Vagina (tissue), 2 donors: ENCODE measurements at places on chromosomes 6 and 20.

DNA sequence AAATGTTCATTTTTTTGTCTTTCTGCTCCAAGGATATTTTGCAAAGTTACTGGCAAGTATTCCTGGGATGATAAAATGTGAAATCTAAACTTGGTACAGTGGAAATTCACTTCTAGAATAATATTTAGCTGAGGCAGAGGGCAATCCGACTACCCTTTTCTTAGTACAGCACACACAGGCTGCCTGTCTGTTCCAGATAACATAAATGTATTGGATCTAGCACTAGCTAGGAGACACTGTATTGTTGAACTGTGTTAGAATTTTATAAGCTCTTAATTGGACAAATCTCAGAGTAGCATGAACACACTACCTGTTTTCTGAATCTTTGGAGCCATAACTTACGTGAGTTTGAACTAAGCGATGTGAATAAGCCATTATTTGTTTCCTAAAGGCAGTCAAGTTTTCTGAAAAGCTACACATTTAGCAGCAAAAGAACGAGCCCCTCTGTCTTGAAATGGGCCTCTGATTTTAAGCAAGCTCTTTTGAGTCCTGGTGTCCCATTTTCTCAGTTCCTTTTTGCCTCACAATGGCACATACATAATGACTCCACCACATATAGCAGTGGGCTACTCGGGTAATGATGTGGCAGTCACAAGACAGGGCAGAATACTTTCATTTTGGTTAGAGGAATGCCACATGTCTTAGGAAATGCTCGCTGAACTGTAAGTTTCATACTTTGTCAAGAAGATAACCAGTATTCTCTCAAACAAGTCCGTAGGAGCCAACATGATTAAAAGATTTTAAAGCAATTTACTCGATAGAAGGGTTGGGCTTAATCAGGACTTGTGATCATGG is 116.5 kb upstream of the ESR1 start:
- DNase-seq = no peak

- DNase-seq = no peak
Observed at GRCh38 chr20:45303586-45304463, 2.8 kb upstream of the RBPJL start.

GRCh38 chr6:73710470-73710869 is 14.5 kb downstream of the CD109 start:
- no peak for DNase-seq

GRCh38 chr6:107122748-107123147 is 7.4 kb upstream of the BEND3 start:
- DNase-seq = no peak

DNA sequence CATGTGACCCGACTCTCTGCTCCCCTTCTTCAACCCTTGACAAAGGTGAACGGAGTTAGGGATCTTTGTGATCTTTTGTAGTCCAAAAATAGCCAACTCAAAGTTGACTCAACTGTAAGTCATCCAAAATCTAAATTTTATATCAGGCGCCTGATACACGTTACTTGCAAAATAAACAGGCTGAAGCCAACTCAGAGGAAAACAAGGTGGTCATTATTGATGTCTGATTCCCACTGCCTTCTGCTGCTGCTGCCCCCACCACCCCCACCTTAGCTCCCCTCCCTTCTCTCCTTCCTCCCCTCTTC is 13.2 kb upstream of the RNF8 start:
- DNase-seq = no peak

DNA sequence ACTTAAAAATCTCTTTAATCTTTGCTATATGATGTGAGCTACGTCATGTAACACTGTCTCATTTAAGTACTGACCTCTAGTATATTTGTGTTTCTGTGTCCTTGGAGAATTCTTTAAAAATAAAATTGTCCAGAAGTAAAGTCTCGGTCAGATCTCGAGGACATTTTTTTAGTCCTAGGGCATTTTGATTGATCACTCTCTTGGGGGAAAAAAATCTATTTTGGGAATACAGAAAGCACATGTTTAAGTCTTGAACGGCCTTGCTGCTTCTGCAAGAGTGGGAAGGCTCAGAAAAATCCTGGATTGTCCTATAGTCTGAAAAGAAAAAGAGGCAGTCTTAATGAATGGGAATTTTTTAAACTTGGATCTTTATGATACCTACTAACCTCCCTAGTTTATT is 234.3 kb downstream of the UTRN start:
- no peak for DNase-seq

- DNase-seq = no peak
Observed at GRCh38 chr6:90004511-90004910, 110.2 kb downstream of the GJA10 start.

GRCh38 chr20:24273251-24273650 is 196.2 kb upstream of the SYNDIG1 start:
- DNase-seq = no peak
